A172 (cell line): ENCODE measurements at places on chromosomes 16 and 17.

GRCh38 chr17:44909681-44910144 lies 5.6 kb downstream of the GFAP start:
- peak; percentile 85 for DNase-seq

GRCh38 chr17:60491771-60492170 lies 34.3 kb downstream of the APPBP2 start:
- DNase-seq: no peak

- DNase-seq: no peak
Measured at GRCh38 chr17:6528557-6528956, 27.8 kb downstream of the PITPNM3 start.

- DNase-seq: no peak
Measured at GRCh38 chr16:21239646-21240045, 6.1 kb downstream of the ANKS4B start.

DNA sequence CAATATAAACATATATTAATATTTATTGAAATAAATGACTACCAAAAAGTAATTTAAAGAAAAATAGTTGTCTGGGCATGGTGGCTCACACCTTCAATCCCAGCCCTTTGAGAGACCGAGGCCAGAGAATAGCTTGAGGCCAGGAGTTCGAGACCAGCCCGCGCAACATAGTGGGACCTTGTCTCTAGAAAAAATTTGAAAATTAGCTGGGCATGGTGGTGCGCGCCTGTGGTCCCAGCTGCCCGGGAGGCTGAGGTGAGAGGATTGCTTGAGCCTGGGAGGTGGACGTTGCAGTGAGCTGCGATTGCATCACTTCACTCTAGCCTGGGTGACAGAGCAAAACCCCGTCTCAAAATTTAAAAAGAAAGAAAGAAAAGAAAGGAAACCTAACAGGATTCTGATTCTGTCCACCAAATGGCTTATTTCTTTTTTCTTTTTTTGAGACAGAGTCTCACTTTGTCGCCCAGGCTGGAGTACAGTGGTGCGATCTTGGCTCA lies 3.4 kb upstream of the BPTF start:
- DNase-seq: no peak

- DNase-seq: no peak
Measured at GRCh38 chr17:41810659-41811548, 845 bp downstream of the P3H4 start.

DNA sequence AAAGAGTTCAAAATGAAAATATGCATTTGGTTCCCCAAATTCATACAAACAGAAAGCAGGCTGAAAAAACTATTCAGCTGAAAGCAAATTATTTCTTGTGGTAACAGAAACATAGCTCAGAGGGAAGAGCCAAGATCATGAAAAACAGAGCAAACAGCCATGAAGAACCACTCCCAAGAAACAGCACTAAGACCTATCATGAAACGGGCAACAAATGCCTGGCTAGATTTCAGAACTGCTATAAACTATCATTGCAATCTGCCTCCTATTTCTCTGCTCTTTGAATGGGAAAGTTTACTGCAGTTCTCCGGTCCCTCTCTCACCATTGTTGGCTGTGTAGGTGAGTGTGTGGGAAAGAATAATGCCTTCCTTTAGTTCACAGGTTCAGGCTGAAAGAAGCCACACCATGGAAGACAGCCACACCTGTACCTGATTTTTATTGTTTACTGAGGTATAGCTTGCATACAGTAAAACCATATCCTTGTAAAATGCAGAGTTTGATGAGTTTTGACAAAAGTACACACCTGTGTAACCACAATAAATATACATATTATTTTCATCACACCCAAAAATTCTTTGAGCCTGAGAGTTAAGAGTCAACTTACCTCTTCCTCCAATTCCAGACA lies 48.2 kb downstream of the CEP112 start:
- no peak for DNase-seq

DNA sequence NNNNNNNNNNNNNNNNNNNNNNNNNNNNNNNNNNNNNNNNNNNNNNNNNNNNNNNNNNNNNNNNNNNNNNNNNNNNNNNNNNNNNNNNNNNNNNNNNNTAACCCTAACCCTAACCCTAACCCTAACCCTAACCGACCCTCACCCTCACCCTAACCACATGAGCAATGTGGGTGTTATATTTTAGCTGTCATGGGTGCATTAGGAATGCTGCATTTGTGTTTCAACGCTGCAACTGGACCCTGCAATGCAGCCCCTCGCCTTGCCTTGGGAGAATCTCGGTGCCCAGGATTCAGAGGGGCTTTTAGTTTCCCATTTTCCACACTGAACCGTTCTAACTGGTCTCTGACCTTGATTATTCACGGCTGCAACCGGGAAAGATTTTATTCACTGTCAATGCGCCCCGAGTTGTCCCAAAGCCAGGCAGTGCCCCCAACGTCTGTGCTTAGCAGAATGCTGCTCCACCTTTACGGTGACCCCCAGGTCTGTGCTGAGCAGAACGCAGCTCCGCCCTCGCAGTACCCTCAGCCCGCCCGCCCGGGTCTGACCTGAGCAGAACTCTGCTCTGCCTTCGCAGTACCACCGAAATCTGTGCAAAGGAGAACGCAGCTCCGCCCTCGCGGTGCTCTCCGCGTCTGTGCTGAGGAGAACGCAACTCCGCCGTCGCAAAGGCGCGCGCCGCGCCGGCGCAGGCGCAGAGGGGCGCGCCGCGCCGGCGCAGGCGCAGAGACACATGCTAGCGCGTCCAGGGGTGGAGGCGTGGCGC lies 43.3 kb downstream of the POLR3K start:
- DNase-seq: no peak

DNA sequence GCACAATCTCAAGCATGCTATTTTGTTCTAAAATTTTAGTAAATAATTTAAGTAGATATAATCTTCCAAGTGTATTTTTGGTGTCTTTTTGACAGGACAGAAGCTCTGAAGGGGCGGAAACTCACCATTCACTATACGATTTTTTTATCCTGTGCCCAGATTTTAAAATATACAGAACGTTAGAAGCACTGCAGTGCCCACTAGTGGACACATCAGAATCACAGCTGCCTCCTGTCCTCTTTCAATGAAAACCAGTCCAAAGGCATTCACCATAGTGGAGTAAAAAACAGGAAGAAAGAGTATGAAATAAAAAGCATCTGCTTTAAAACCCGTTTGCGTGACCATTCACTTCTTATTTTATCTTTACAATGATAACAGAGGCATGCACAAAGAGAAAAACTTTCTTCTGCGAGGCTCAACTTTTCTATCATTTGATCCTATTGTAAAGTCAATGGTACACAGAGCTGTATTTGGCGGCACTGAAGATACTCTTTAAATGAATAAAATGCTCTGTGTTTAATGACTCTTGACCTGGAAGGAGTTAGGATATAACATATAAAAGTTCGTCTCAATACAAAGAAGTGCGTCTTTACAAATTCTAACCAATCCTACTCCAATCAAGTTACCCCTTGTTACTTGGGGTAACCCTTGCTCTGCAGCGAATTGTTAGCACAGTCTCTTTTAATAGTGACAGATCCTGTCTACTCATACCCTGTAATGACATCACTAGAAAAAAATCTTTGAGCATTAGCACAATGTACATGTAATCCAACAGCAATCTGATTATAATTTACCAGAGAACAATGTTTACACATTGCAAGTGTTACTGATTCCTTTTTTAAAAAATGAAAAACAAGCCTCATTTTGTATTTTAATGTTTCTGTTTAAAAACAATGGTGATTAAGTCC lies 339.8 kb upstream of the PSMD7 start:
- DNase-seq: peak; percentile 57

DNA sequence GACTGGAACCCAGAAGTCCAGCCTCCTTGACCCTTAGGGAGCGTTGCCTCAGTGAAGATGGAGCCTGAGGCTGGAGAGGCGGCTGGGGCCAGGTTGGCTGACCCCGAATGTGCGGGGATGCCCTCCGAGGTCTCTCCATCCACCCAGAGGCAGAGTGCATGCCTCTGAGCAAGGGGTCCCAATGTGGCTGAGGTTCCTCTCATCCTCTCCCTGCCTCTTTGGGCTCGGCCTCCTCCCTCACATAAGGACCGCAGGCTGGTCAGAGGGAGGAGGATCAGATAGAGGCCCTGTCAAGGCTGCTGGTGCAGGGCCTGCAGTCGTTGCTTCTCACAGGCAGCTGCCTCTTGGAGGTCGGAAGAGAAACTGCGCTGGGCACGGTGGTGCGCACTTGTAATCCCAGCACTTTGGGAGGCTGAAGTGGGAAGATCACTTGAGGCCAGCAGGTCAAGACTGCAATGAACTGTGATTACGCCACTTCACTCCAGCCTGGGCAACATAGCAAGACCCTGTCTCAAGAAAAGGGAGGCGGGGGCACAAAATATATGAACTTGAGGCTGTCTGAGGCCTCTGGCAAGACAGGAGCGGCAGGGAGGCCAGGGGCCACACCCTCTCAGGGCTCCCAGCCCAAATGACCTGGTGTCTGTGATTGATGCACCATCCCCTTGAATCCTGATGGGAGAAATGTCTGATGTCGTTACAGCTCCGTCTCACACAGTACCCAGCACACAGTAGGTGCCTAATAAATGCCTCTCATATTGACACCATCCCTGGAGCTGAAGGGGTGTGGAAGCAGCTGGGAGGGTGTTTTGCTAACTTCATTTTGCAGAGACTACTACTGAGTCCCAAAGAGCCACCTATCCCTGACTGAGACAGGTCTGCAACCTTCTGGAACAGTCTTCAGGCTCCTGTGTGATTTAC lies 220.1 kb upstream of the GSE1 start:
- no peak for DNase-seq
